AG10803 (cell line): ENCODE measurements at places on chromosomes 5 and 9.

- no peak for DNase-seq
Observed at GRCh38 chr5:7794823-7795222, 56.1 kb downstream of the CFAP90 start.

- DNase-seq = no peak
Observed at GRCh38 chr9:111711548-111711947, 50.1 kb downstream of the GNG10 start.

- DNase-seq = peak; percentile 98
Observed at GRCh38 chr9:77752554-77752953, 104.4 kb upstream of the GNA14 start.

DNA sequence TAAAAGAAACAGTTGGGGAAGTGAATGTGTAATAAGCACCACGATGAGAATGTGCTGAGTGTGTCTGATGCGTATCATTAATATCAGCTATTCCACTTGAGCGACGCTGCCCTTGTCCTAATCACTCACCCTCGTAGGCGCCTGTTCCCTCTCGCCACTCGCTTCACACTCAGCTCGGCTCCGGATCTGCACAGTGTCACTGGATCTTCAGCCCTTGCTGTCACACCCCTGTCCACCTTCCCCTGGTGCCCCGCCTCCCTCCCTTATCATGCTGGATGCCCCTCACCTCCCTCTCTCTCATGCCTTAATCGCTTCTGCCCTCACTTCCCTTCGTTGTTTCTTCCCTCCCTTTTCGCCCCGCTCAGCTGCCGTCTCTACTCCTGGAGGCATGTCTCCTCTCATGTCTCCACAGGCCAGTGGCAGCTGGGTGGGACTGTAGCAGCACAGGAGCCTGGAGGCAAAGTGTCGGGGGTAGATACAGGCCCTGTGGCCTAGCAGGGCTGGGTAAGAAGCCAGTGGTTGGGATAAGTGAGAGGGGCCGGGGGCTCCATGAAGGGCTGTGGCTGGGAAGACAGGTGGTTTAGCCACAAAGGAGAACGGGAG lies 43.5 kb downstream of the ANKDD1B start:
- DNase-seq = no peak

- peak; percentile 30 for DNase-seq
Observed at GRCh38 chr5:38341056-38341455, 82.7 kb downstream of the EGFLAM start.

GRCh38 chr5:131186561-131187256 lies 16.0 kb downstream of the LYRM7 start:
- DNase-seq = peak; percentile 13

DNA sequence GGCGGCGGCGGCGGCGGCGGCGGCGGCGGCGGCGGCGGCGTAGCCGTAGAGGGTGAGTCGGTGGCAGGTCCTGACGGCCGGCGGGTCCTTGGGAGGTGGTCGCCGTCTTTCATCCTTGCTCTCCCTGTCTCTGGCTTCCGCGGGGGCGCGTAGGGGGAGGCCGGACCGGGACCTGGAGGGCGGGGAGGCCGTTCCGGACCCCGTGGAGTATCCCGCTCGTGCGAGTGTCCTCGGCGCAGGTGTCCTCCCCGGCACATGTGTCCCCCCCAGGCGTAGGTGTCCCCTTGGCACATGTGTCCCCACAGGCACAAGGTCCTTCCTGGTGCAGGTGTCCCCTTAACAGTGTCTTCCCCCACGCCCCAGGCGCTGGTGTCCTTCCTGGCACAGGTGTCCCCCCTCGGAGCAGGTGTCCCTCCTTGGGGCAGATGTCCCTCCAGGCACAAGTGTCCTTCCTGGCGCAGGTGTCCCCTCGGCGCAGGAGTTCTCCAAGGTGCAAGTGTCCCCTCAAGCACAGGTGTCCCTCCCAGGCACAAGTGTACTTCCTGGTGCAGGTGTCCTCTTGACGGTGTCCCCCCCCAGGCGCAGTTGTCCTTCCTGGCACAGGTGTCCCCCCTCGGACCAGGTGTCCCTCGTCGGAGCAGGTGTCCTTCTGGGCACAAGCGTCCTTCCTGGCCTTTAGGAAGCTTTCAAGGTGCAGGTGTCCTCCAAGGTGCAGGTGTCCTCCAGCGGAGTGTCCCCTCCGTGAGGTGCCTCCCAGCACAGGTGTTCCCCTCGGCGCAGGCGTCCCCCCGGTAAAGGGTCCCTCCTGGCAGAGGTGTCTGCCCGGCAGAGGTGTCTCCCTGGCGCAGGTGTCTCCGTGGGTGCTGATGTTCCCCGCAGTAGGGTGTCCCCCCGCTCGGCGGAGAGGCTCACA lies 519 bp downstream of the EXOC3 start:
- DNase-seq = no peak

DNA sequence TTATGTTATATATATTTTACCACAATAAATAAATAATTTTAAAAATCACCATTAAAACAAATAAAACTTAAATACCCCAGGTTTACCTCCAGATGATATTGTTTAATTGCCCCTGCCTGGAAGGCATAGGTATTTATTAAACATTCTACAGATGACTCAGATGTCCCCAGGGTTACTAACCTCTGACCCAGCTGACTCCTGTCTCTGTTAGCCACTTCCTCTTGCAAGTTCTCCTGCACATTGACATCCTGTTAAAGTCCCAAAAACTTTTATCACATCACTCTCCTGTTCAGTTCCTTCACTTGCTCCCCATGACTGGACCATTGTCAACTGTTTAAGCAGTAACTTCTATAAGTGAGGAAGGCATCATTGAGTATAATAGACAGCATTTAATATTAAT lies 37.0 kb upstream of the RAB3C start:
- no peak for DNase-seq

DNA sequence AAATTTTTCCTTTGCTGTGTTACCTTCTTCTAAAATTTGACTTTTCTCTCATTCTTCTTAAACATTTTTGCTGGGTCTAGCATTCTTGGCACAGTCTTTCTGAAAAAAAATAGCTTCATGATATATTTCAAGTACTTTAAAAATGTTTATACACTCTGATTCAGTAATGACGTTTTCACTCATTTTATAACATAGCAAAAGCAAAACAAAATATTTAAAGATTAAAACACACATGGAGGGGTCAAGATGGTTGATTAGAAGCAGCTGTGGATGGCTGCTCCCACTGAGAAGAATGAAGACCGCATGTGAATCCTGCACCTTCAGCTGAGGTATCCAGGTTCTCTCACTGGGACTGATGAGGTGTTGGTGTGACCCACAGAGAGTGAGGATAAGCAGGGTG lies 188.2 kb downstream of the SGCD start:
- DNase-seq = no peak

DNA sequence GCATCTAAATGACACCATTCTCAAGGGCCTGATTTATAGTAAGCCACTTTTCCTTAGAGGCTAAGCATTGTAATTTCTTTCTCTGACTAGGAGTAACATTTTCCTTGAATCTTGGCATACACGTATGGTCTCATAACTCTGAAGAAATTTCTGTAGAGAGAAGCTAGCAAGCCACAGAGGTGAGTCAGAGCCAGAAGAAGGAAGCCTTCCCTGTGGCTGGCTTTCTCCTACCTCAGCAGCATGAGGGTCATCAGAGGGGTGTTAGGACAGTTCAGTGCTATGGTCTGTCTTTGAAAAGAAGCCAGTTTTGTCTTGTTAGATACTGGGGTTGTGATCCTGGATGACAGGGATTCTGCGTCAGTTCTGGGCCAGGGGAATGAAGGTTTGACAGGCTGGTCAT lies 3.2 kb downstream of the SNX30 start:
- DNase-seq = peak; percentile 84

GRCh38 chr5:16104961-16105360 lies 74.6 kb downstream of the MARCHF11 start:
- no peak for DNase-seq

DNA sequence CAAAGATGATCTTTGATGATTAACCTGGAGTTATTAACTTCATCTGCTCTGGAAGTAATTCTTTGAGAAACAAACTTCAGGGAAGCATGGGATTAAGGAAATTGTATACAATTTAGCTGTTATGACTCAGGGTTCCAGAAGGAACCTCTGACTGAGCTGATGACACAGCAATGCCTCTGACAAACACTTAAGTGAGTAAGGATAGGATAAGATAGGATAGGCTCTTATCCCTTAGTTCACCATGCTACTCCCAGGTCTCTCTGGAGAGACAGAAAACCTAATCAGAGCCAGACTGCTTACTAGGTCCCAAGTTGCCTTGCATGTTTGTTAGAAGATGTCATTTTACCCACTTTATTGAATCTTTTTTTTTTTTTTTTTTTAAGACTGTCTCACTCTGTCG lies 12.6 kb upstream of the TMEM38B start:
- peak; percentile 21 for DNase-seq

GRCh38 chr5:106185661-106186081 lies 1485.1 kb downstream of the EFNA5 start:
- DNase-seq = no peak

- peak; percentile 49 for DNase-seq
Observed at GRCh38 chr5:169395136-169395535, 94.2 kb upstream of the SLIT3 start.
